ENCODE measurements at places on chromosomes 7 and 10. TPM values are rescaled to one million over a fixed set of nuclear protein-coding genes. Genes with fewer than 3 reads are reported as not detected.

DNA sequence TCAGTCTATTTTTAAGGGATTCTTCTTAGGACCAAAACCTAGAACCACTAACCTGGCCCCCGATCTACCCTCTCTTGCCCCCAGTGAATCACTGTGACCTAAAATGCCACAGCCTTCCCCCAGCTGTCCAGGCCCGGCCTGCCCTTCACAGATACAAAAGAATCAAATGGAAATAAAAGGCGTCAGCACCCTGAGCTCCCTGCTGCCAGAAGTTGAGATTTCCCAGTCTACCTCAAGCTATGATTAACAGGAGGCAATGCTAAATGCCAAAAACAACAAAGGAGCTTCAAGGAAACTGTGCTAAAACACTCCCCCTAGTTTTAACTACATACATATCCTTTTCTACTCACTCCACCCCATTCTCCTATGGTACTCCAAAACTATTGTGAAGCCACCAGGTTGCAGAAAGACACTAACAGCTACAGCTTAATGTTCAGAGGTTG, 67.8 kb downstream of the GSAP start:
- H3K36me3 ChIP-seq, result peaks cover 5% of the 10 kb centered on the region
- no peaks in the 10 kb centered on the region for H3K27me3 ChIP-seq
- DNase-seq, result no peak

DNA sequence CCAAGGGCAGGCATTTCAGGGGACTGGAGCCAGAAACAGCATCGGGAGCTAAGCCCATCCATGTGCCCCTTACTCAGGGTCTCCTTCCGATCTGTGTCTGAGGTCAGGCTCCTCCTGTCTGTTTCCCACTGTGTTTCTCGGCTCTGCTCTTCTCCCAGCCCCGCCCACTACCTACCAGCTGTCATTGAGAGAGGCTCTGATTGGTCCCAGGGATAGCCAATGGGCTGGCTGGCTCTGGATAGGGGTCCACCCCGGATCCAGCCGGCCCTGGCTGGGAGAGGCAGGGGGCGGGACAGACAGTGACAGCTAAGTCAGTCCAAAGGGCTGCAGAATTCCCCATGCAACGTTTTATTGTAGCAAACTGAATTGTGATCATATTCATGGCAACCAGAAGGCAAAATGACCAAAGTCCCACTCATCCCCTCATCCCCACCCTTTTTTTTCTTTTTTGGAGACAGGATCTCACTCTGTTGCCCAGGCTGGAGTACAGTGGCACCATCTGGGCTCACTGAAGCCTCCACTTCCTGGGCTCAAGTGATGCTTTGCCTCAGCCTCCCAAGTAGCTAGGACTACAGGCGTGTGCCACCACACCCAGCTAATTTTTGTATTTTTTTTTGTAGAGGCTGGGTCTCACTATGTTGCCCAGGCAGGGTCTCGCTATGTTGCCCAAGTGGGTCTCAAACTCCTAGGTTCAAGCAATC, 76.3 kb downstream of the CLIP2 start:
- no peaks in the 10 kb centered on the region for H3K4me1 ChIP-seq
- H3K36me3 ChIP-seq, result no peaks in the 10 kb centered on the region

GRCh38 chr7:152462995-152463708, 27.3 kb upstream of the KMT2C start:
- peak overlapping the region; percentile 84 for H3K27ac ChIP-seq
- peaks cover 2% of the 10 kb centered on the region for H3K36me3 ChIP-seq
- H3K4me1 ChIP-seq, result peaks cover 12% of the 10 kb centered on the region

GRCh38 chr10:65556006-65556405, 1369.8 kb upstream of the LRRTM3 start:
- H3K27ac ChIP-seq, result no peak overlapping the region
- no peaks in the 10 kb centered on the region for H3K36me3 ChIP-seq
- H3K4me3 ChIP-seq, result no peak overlapping the region
- DNase-seq, result no peak

- H3K4me1 ChIP-seq, result peaks cover 40% of the 10 kb centered on the region
- peaks cover 30% of the 10 kb centered on the region for H3K36me3 ChIP-seq
- DNase-seq, result peak; percentile 91
- no peaks in the 10 kb centered on the region for H3K27me3 ChIP-seq
- H3K27ac ChIP-seq, result peak overlapping the region; percentile 94
- peak overlapping the region; percentile 96 for H3K4me3 ChIP-seq
These were observed 692 bp downstream of the CARD11 start for GRCh38 chr7:3042861-3043489.

DNA sequence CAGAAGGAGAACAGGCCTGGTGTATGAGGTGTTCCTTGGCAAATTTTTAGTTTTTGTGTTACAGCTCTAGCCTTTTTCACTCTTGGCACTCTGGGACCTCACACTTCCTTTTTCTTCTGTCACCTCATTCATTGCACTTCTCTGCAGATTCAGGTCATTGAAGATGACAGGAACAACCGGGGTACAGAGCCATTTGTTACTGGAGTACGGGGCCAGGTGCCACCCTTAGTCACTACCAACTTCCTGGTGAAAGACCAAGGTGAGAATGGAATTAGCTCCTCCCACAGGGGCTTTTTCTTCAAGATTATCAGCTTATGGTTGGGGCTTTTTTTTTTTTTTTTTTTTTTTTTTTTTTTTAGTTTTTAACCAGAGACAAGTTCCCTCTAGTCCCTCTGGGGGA, 18.5 kb upstream of the CHCHD1 start:
- H3K27me3 ChIP-seq, result no peaks in the 10 kb centered on the region
- peaks cover 79% of the 10 kb centered on the region for H3K36me3 ChIP-seq
- H3K4me3 ChIP-seq, result no peak overlapping the region
- peaks cover 41% of the 10 kb centered on the region for H3K4me1 ChIP-seq

DNA sequence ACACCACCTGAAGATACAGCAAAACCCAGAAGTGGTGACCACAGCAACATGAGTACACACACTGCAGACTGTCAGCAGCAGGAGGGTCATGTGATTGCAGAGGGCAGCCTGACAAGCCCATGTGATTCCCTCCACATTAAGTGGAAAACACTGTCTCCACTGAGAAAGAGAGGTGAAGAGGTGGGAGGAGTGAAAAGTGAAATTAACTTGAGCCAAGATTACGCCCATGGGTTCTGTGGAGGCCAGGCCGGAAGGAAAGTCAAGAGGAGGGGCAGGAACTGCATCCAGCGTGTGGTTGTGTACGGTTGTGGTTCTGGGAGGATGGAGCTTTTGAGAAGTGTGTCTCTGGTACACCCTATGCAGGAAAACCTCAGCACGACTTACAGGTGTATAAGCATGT, 138.5 kb downstream of the PLXNA4 start:
- peaks cover 88% of the 10 kb centered on the region for H3K4me1 ChIP-seq
- no peaks in the 10 kb centered on the region for H3K27me3 ChIP-seq
- H3K36me3 ChIP-seq, result peaks cover 7% of the 10 kb centered on the region

DNA sequence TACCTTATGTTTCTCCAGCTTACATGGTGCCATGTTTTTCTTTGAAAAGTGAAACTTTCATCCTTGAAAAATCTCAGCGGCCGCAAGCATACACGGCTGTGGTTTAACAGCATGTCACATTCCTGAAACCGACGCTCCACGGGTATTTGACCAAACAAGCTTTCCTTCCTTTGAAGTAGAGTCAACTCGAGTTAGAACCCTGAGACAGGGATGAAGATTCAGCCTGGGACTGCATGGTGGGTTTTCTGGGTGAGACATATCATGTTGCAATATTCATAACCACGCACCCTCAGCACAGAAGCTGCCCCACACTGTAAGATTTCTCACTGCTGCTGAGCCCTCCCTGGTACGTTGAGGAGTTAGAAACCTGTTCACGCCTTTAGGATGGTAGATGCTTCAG, 8.1 kb downstream of the CYP26A1 start:
- no peak overlapping the region for H3K4me3 ChIP-seq
- peaks cover 31% of the 10 kb centered on the region for H3K27me3 ChIP-seq
- no peak overlapping the region for H3K27ac ChIP-seq
- peaks cover 2% of the 10 kb centered on the region for H3K4me1 ChIP-seq

DNA sequence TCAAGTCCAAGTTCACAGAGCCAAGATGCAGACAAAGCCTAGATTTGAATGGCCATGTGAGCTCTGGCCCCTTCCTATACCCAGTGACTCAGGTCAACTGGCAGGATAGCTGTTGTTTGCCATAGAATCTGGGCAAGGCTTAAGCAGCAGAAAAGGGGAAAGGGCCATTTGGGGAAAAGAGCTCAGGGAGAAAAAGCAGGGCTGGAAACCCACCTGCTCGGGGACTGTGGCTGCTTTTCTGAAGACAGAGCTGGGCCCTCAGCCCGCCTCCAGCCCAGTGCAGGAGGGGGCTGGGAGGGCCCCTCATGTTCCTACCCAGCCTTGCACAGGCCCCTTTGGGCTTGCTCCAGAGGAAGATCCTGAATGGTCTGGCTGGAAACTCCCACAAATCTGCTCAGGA, 32.6 kb upstream of the HABP2 start:
- H3K36me3 ChIP-seq, result no peaks in the 10 kb centered on the region
- no peak for DNase-seq
- peaks cover 4% of the 10 kb centered on the region for H3K27me3 ChIP-seq
- H3K4me1 ChIP-seq, result no peaks in the 10 kb centered on the region

DNA sequence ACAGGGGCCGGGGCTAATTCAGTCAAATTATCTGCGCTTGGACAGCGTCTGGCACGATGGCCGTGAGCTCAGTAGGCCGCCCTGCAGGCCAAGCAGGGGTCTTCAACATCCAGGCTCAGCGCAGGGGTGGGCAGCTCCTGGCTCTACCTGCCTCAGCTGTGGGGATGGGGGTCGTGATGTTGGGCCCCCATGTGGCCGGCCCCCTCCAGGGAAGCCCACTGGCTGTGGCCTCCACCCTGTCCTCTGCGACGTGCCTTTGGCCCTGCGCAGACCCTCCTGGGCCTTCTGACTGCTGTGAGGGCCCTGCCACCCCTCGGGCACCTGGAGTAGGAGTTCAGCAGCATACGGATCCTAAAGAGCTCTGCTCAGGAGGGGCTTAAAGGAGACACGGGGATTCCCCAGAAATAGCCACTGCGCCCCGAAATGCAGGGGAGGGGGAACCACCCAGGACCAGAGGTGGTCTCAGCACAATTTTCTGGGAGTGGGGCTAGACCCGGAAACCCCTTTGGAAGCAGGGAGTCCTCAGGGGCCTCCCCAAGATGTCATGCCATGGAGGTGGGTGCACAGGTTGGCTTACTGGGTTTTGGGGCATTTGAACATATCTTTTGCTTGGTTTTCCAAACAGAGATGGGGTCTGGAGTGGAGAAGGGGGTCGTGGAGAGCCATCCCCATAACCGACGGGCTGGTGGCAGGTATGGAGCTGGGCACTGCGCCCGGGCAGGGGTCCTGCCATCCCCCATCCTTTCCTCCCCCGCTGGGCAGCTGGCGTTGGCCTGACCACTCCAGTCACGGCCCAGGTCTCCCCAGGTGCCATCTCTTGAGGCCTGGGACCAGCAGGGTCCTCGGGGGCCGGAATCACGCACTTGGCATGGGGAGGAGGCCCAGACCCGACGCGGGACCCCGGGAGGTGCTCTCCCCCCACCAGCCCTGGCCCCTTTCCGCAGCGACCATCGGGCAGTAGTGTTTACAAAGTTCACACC, 4.0 kb upstream of the ADAP1 start:
- no peak for DNase-seq
- H3K27me3 ChIP-seq, result peaks cover 8% of the 10 kb centered on the region
- no peaks in the 10 kb centered on the region for H3K36me3 ChIP-seq
- H3K27ac ChIP-seq, result no peak overlapping the region
- H3K4me3 ChIP-seq, result no peak overlapping the region

DNA sequence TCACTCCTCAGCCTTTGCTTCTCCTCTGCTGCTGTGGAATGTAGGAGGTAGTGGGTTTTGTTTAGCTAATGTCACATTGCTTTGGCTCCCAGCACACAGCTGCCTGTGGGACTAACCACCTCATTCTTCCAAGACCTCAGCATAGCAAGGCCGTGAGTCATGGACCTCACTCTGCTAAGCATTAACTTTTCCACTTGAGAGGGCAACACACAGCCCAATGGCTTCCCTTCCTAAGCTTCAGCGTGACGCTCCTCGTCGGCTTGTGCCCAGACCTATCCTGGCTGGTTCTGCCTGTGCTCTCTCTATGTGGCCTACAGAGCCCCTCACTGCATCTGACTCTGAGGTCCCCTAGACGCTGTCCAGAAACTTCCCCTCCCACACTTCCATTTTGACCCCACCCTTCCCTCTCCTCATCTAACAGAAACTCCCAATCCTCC, 23.3 kb downstream of the MYOF start:
- H3K4me3 ChIP-seq, result no peak overlapping the region
- peaks cover 1% of the 10 kb centered on the region for H3K36me3 ChIP-seq
- no peaks in the 10 kb centered on the region for H3K27me3 ChIP-seq

- peaks cover 6% of the 10 kb centered on the region for H3K4me1 ChIP-seq
- peak overlapping the region; percentile 79 for H3K4me3 ChIP-seq
- H3K36me3 ChIP-seq, result peaks cover 39% of the 10 kb centered on the region
- H3K27ac ChIP-seq, result peak overlapping the region; percentile 93
- no peaks in the 10 kb centered on the region for H3K27me3 ChIP-seq
These were observed 15.1 kb downstream of the PRSS2 start for GRCh38 chr7:142785841-142786250.

- H3K4me3 ChIP-seq, result no peak overlapping the region
- peaks cover 16% of the 10 kb centered on the region for H3K4me1 ChIP-seq
- DNase-seq, result no peak
- peak overlapping the region; percentile 50 for H3K27ac ChIP-seq
These were observed 31.7 kb downstream of the ZNF775 start for GRCh38 chr7:150410680-150411346.

DNA sequence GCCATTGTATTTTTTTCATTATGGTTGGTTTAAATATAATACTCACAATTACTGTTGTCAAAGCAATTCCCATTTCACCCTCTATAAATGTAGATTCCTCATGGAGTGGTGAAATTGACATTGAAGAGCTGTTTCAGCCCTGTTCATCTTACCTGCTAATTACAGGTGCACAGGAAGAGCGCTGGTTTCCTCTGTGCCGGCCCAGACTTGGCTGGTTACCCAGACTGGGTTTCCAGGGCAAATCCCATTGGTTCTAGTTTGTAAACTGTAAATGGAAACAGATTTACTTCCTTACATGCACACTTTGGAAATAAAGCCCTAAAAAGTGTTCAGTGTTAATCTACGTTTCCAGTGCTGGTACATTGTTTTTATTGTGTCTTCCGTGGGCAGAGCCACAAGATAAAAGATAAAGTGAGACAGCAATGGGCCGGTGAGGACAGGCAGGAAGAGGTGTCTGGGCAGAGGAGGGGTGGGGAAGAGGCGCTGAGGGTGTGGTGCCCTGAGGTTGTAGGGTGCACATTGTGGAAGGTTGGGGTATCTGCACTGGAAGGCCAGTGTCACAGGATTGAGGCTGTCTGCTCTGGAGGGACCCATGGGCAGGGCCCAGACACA, 71.6 kb upstream of the ZPBP start:
- H3K27me3 ChIP-seq, result no peaks in the 10 kb centered on the region
- no peaks in the 10 kb centered on the region for H3K36me3 ChIP-seq
- peak overlapping the region; percentile 69 for H3K27ac ChIP-seq

The BMPER gene
- total RNA-seq, result not detected

The STX1A gene
- 19.0 TPM for total RNA-seq

The TAC1 gene
- 0.28 TPM for total RNA-seq

The EBLN1 gene
- not detected for total RNA-seq

The ZNF655 gene
- 76.2 TPM for total RNA-seq

The SLC26A5 gene
- not detected for total RNA-seq

The MSMB gene
- not detected for total RNA-seq

The ANXA8L1 gene
- not detected for total RNA-seq

The PLXNA4 gene
- total RNA-seq, result 0.70 TPM

The ELFN1 gene
- total RNA-seq, result not detected

The FAM25C gene
- not detected for total RNA-seq

The TCAF2 gene
- total RNA-seq, result 34.7 TPM

All from activated CD4-positive, alpha-beta T cell treated with anti-CD3 and anti-CD28 coated beads, Interleukin-2, amount 10 ng/mL, durations not matched to agents 24 days and 14 days (primary cell).